Amniotic stem cell (primary cell): ENCODE measurements at places on chromosomes 2 and 18.

DNA sequence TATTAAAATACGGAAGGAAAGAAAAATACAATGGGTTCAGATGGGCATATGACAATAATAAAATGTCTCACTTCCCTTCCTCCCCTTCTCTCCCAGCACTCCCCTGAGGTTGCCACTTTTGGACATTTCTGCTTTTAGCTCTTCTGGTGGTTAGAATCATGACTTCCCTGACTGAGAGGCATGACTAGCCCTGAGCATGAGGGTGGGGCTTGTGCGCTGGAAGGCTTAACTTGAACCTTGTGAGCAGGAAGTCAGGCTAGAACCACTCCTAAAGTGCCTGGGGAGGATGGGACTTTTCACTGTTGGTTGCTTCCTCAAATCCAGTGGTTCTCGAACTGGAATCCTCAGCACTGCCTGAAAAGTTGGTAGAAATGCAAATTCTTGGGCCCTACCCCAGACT is 19.7 kb upstream of the ARHGAP25 start:
- DNase-seq = no peak

DNA sequence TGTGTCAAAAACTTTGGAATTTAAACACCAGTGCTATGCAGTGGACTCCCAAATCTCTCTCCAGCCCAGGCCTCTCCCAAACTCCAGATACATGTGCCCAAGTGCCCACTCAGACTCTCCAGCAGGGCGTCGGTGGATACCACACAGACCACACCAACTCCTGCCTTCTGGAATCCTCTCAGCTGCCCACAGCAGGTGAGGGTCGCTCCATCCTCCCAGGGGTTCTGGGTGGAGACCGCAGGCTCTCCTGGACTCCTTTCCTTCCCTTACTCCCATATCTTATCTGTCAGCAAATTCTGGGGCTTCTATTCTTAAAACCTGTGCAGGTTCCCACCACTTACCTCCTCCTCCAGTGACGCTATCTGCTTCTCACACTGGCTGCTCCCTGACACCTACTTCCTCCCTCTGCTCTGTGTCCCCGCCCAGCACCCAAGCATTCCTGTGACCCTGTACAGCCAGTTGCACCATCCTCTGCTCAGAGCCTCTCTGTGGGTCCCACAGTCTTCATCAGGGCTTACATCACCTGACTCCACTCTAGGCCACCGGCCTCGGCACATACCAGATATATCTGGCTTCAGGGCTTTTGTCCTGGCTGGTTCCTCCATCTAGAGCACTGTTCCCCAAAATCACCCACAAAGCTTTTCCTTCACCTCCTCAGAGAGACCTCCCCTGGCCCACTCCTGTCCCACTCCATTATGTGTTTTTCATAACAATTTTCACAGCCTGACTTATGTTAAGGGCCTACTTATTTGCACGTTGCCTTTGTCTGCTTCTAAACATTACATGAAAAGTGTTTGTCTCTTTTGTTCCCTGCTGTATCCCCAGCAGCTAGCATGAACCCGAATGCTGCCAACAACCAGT is 2.6 kb upstream of the IMP4 start:
- no peak for DNase-seq

- DNase-seq = no peak
Measured at GRCh38 chr2:218021536-218022071, 18.8 kb upstream of the TNS1 start.

DNA sequence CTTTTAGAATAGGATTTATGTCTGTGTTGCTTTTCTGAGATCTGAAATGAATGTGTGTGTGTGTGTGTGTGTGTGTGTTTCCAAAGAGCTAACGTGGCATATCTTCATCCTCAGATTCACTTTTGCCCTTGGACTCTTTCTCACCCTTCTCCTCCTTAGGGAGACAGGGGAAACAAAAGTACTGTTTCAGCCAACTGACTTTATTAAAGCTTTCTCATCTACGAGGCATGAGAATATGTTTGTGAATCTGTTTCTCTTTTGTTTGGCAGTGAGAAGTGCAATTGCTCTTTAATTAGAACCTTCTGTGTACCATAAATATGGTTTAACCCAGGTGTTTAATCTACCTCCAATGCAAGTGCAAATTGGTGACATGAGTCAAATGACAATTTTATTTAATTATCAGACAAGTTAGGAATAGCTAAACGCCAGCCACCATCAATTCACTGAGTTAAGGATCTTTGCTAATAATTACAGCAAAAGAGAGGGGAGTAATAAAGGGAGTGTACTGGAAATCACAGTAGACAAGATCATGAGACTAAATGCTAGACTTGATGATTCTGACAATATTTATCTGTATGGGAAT is 186.4 kb upstream of the COL3A1 start:
- no peak for DNase-seq

DNA sequence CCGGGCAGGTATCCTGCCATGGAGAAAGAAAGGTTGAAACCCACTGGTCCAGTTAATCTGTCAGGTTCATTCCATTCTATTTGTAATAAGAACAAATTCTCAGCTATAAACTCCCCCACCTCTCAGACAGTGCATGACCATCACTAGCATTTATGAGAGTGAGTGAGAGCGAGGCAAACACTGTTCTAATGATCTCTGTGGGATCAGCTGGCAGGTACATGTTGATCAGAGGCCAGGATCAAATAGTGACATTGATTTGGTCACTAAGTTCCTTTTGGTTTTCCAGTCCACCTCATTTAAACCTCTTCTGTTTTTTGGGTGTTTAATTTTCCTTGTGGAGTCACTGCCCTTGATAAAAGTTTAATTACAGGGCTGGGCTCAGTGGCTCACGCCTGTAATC is 423.1 kb upstream of the CHST9 start:
- no peak for DNase-seq

DNA sequence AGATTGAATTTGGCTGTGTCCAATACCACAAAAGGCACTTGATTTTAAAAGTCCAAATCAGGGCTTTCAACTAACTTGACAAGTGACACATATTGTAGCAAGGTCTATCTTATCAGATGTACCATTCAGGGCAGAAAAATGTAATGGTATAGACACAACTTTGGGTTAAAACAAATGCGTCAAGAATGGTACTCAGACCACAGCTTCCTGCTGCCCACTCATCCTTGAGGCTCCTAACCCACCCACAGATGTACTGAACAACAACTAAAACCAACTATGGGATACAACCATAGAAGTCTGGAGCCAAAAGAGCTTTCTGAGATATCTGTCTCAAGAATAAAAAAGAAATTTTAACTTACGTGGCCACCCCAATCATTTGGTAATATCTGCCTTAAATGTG is 105.2 kb downstream of the RBM43 start:
- DNase-seq = no peak

DNA sequence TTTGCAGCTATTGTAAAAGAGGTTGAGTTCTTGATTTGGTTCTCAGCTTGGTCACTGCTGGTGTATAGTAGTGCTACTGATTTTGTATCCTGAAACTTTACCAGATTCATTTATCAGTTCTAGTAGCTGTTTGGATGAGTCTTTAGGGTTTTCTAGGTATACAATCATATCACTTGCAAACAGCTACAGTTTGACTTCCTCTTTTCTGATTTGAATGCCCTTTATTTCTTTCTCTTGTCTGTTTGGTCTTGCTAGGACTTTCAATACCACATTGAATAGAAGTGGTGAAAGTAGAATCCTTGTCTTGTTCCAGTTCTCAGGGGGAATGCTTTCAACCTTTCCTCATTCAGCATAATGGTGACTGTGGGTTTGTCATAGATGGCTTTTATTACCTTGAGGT is 210.5 kb upstream of the DPP10 start:
- no peak for DNase-seq

GRCh38 chr2:167487728-167488127 is 599.4 kb downstream of the XIRP2 start:
- DNase-seq = no peak

DNA sequence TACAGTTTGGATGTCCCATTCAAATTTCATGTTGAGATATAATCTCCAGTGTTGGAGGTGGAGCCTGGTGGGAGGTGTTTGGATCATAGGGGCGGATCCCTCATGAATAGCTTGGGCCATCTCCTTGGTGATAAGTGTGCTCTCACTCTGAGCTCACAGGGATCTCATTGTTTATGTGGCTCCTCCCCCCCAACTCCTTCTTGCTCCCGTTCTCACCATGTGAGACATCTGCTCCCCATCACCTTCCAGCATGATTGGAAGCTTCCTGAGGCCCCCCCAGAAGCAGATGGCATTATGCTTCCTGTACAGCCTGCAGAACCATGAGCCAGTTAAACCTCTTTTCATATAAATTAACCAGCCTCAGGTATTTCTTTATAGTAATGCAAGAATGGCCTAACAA is 3.0 kb upstream of the INPP1 start:
- no peak for DNase-seq

DNA sequence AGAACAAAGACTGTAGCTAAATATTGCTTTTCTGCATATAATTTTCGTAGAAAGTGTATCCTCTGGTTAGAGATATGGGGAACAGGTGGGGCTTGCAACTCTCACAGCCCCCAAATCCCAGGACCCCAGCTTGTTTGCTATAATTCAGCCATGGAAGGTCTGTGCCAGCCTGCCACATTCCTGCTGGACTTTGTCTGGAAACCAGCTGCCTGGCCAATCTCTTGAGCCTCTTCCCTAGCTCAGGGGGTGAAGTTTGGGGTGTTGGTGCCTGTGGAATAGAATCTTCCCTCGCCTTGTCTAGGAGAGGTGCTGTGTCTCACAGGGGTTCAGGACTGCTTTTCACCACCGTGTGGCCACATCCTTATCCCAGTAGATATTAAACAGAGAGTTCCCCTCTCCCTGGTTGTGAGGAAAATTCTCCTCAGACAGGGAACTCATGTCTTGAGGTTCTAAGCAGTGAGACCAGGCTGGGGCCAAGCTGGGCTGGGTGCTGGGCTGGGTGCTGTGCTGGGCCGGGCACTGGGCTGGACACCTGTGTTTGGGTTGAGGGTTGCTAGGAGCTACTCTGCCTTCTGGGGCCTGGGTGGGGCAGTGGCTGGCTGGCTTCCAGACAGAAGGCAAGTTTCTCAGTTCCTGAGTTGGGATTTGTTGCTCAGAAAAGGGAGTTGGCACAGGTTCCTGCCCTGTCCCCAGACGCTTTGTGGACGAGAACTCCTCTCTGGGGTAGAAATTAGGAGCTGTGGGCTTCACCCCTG is 12.3 kb downstream of the TOGARAM2 start:
- no peak for DNase-seq

DNA sequence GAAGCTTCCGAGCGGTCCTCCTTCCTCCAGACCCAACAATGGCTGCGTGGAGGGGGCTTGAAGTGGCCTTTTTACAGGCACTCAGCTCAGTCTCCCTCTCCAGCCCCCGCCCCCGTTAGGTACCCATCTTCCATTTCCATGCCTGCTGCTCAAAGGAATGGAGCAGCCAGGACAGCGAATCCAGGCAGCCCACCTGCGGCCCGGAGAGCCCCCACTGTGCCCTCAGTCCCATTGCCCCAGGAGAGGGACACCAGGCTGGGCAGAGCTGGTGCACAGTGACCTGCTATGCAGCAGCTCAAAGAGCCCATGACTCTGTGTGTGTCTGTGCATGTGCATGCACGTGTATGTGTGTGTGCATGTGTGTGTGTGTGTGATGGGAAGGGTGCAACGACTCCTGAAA is 10.6 kb upstream of the POMC start:
- DNase-seq = no peak

DNA sequence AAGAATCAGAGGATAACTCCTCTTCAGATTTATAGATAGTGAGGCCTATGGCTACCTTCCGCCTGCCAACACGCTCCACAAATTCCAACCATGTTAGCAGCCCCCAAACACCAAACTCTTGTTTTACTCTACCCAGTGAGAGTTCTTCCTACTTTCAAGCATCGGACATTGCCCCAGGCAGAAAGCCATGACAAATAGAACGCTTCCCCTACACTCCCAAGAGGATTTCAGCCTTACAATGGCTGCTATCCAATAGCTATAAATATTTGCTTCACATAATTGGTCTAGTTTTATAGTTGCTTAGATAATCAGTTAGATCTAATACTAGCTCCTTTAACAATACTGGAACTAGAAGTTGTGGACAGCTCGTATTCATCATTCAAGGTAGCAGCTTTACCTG is 503.4 kb upstream of the VRK2 start:
- DNase-seq = no peak

DNA sequence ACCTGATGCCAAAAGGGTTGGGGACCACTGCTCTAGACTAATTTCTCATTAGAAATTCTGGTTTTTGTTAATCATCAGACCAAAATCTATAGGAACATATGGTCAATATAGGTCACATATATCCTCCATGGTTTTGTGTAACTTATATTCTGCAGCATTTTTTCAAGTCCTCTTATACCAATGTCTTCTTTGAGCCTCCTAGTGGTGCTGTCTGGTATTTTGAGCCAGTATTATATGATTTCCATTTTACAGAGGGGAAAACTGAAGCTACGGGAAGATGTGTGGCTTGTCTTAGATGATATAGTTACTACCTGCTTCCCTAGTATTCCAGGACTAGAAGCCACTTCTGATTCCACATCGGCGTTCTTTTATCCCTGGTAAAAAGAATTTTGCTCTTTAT is 13.8 kb downstream of the MAPK4 start:
- no peak for DNase-seq

GRCh38 chr2:156331572-156332283 is 793 bp downstream of the NR4A2 start:
- peak; percentile 64 for DNase-seq

- DNase-seq = no peak
Measured at GRCh38 chr2:12731701-12732280, 15.1 kb downstream of the TRIB2 start.
